ENCODE measurements at places on chromosomes 3 and 15.

- no peak for DNase-seq
- no peak overlapping the region for H3K4me3 ChIP-seq
- H3K36me3 ChIP-seq, result no peaks in the 10 kb centered on the region
- H3K27ac ChIP-seq, result no peak overlapping the region
- no peaks in the 10 kb centered on the region for H3K27me3 ChIP-seq
These were observed 917.5 kb downstream of the FHIT start for GRCh38 chr3:60333710-60334109.

- no peak overlapping the region for H3K27ac ChIP-seq
- DNase-seq, result no peak
- H3K27me3 ChIP-seq, result no peaks in the 10 kb centered on the region
- H3K4me1 ChIP-seq, result peaks cover 10% of the 10 kb centered on the region
These were observed 5.9 kb upstream of the NDUFAF1 start for GRCh38 chr15:41408234-41408641.

DNA sequence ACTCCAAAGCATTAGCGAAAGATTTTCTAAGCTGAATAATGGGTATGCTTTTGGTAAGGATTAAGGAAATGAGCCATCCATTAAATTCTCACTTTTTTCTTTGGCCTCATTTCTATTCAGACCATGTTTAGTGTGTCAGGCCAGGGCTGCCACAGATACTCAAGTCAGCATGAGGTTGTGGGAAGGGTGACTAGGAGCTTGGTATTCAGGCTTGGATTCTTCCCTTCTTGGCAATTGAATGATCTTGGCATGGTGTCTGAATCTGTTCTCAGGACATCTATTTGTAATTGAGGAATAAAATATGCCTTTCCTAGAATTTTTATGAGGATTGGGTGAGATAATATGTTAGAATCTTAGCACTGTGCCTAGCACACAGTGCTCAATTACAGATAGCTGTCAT, 11.2 kb downstream of the CCNB2 start:
- no peak overlapping the region for H3K4me3 ChIP-seq
- H3K27me3 ChIP-seq, result no peaks in the 10 kb centered on the region
- no peaks in the 10 kb centered on the region for H3K4me1 ChIP-seq
- H3K27ac ChIP-seq, result no peak overlapping the region

DNA sequence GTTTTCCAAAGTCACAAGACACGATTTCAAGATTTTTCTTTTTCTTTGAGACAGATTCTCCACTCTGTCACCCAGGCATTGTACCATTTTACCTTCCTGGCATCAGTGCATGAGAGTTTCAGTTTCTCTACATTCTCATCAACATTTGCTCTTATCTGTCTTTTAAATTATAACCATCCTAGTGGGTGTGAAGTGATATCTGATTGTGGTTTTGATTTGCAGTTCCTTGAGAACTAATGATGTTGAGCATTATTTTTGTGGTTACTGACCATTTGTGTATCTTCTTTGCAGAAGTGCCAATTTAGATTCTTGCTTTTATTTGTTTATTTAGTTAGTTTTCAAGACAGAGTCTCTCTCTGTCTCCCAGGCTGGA, 41.2 kb downstream of the ADIPOQ start:
- no peaks in the 10 kb centered on the region for H3K36me3 ChIP-seq
- H3K4me3 ChIP-seq, result peak overlapping the region; percentile 57
- H3K27me3 ChIP-seq, result no peaks in the 10 kb centered on the region
- peak overlapping the region; percentile 75 for H3K27ac ChIP-seq
- peaks cover 58% of the 10 kb centered on the region for H3K4me1 ChIP-seq

GRCh38 chr3:138062626-138063025, 52.7 kb downstream of the CLDN18 start:
- no peak overlapping the region for H3K4me3 ChIP-seq
- no peaks in the 10 kb centered on the region for H3K36me3 ChIP-seq
- H3K4me1 ChIP-seq, result peaks cover 27% of the 10 kb centered on the region
- H3K27me3 ChIP-seq, result peaks cover 9% of the 10 kb centered on the region

Data from activated naive CD8-positive, alpha-beta T cell treated with anti-CD3 and anti-CD28 coated beads, Interleukin-2, amount 50 U/mL, for 24 hours (primary cell).